ENCODE measurements at places on chromosomes 3 and 15. TPM values are rescaled to one million over a fixed set of nuclear protein-coding genes. Genes with fewer than 3 reads are reported as not detected.

The AMIGO3 gene
- 1.8 TPM for total RNA-seq

The CFAP100 gene
- total RNA-seq: not detected

The RYR3 gene
- total RNA-seq: 0.05 TPM

The NOX5 gene
- total RNA-seq: 1.3 TPM

The APPL1 gene
- total RNA-seq: 42.9 TPM

The CASR gene
- total RNA-seq: not detected

DNA sequence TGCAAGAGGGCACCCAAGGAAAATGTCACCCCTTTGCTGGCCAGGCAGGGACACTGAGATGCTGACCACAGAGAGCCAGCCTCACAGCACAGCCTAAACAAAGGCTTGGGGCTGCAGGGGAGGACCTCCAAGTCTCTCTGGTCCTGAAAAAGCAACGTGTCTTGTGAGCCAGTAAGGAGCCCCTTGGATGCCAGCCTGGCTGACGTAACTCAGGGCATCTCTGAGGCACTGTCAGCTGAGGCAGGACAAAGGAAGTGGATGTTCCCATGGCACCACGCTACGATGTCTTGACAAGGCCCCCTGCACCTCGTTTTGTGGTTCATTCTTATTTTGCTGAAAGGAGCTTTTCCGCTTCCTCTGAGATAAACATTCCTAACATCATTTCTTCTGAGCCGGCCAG is 160.7 kb downstream of the OR4M2 start:
- no peak for DNase-seq

DNA sequence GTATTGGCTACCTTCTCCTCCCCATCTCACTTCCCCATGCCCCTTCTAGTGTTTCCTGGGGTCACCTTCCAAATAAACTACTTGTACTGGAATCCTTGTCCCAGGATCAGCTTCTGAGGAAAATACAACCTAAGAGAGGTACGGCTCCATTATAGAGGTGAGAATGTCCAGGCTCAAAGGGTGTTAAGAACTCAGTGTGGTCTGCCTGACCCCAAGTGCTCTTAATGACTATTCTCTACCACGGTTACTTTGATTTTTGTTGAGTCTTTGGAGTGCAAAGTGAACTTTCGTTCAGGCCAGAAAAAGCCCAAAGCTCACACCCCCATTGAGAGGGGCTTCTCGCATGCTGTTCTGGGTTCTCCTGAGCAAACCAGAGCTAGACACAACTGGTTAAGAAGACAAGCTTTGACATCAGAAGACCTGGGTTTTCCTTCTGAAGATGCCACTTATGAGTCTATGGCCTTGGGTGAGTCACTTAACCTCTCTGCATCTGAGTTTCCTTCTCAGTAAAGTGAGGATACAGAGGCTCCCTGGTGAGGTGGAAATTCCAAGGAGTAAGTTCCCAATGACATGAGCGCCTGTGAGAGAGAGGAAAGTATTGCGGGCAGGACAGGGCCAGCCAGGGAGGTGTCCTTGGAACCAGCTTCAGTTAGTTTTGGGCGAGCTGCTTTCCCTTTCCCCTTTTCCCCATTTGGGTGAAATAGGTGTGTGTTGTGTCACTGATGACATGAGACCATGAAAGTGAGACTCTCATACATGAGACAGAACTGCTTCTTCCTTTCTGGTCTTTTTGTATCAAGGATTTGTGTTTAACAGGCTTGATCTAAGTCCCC is 475.0 kb upstream of the PROK2 start:
- DNase-seq: no peak

- DNase-seq: no peak
These were observed 27.0 kb downstream of the CHCHD6 start for GRCh38 chr3:126731044-126731443.

DNA sequence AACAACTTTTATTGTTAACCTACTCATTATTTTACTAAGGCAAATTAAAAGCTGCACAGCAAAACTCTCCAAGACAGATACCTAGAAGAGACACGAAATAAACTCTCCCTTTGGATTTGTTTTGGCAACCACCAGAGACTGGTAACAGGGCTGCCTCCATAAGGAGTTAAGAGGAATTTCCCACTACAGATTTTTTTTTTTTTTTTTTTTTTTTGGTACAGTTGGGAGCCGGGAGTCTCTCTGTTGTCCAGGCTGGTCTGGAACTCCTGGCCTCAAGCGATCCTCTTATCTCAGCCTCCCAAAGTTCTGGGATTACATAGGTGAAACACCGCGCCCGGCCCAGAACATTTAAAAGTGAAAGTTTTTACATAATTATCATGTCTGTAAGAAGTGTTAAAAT is 73.6 kb upstream of the VGLL4 start:
- no peak for DNase-seq

DNA sequence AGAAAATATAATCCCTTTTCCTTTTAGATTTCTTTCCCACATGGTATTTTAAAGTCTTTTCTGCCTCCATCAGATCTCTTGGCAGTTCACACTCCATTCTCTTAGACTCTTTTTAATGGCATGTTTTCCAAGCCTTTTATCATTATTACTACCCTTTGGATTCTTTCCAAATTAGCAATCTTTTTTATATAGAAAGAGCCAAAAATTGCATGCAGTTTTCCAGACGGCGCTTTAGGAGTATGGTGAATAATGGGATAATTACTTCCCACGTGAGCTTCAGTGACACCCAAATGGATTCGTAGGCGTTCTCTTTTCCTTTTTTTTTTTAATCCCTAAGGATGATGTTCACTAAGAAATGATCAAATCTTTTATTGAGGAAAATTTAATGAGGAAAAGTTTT is 354.8 kb upstream of the DNAJC19 start:
- DNase-seq: no peak
